Ureter (tissue), 1 donor: ENCODE measurements at places on chromosomes 12 and 14. TPM values are rescaled to one million over a fixed set of nuclear protein-coding genes. Genes with fewer than 3 reads are reported as not detected.

Gene RNF212B
- not detected for total RNA-seq

Gene ISM2
- total RNA-seq, result 3.5 TPM

Gene LALBA
- not detected for total RNA-seq

Gene P3H3
- total RNA-seq, result 27.9 TPM

Gene BEGAIN
- 4.2 TPM for total RNA-seq

Gene CD163L1
- 1.1 TPM for total RNA-seq

Gene CLEC4C
- total RNA-seq, result not detected

- no peak for DNase-seq
Observed at GRCh38 chr12:66048835-66049537, 81.6 kb downstream of the LLPH start.

- DNase-seq, result no peak
Observed at GRCh38 chr12:131555197-131555846, 155.6 kb upstream of the SFSWAP start.

- DNase-seq, result no peak
Observed at GRCh38 chr12:91007531-91008290, 2.9 kb upstream of the EPYC start.

DNA sequence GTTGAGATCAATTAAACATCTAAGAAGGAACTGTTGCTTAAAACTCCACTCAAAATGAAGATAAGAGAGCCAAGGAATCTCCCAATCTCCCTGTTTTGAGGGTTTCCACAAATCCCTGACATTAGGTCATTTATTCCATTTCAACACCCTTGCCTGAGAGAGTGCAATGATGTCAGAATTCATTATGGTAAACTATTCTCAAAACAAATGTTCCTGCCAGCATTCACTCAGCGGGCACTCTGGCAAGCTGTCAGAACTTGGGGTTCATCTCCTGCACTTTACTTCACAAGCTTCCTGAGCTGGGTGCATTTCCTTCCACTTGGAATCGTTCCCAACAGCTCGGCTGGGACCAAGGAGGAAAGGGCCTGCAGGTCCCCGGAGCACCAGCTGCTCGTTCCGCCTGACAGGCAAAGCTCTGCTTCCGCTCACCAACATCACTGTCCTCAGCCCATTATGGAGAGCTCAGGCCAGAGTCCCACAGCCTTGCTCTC, 117.8 kb downstream of the TTC7B start:
- DNase-seq, result peak; percentile 74

- peak; percentile 59 for DNase-seq
Observed at GRCh38 chr12:109393437-109394345, 46.0 kb downstream of the MYO1H start.

DNA sequence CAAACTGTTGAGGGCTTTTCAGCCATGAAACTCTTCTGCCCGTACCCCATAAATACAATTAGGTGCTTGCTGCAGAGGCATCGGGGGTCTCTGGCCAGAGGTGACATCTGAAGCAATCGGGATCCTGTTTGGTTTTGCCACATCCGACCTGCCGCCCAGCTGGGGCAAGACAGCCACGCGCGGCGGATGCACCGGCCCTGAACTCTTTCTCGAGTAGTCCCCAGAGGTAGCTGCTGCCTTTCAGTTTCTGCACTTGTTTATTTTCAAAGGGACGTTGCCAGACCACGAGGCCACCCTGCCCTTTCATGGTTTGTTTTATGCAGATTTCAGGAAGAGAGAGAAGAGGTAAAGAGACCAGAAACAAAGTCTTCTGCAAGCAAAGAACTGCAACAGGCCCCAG, 10.6 kb upstream of the MLXIP start:
- DNase-seq, result peak; percentile 79
